ENCODE measurements at places on chromosomes 13 and 19.

- no peak for DNase-seq
Observed at GRCh38 chr13:33526718-33527117, 241.2 kb upstream of the STARD13 start.

DNA sequence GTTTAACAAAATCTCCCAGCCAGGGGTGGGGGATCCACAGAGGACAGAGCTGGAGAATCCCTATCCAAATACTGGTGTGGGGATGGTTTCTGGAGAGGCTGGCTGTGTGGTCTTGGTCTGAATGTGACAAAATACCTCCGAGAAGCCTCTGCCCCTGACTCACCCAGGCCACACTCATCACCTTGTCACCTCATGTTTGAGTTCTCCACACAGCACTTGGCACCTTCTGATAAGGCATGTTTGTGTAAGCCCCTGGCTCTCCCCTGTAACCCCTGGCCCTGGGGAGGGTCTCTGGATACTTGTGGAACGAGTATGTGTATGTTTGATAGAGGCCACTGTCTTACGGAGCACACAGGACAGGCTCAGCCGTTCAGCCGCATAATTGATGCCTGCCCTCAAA is 14.7 kb downstream of the TECR start:
- no peak for DNase-seq

DNA sequence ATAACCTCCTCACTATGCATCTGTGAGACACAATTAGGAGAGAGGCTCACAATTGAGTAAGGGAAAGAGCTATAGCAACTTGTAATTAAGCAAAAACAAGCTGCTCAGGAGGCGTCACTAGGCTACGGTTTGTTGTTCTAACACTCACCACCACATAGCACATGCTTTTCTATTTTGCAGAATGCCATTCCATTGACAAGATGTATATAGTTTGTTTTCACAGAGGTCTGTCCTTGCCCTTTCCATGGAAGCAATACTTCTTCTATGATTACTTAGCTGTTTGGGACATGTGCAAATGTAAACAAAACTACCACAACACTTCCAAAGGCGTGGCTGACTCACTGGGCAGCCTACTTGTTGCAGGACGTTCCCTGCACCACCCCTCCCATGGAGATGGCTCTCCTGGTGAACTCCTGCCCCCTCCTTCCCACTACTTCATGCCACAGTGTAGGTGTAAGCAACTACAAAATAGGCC is 33.9 kb upstream of the FAM216B start:
- no peak for DNase-seq

GRCh38 chr19:639253-640160 is at the start of gene FGF22:
Gene FGF22 (plus strand): TSS chr19:639879. CDS start chr19:639926, 47 bp downstream.
- peak; percentile 81 for DNase-seq

- DNase-seq = no peak
Observed at GRCh38 chr13:21673789-21674489, 3.1 kb downstream of the FGF9 start.

- DNase-seq = no peak
Observed at GRCh38 chr19:35460608-35461007, 12.6 kb downstream of the FFAR2 start.

- DNase-seq = no peak
Observed at GRCh38 chr19:22616659-22617058, 17.5 kb upstream of the ZNF492 start.

GRCh38 chr19:51301266-51301665 is 10.2 kb upstream of the IGLON5 start:
- DNase-seq = no peak

DNA sequence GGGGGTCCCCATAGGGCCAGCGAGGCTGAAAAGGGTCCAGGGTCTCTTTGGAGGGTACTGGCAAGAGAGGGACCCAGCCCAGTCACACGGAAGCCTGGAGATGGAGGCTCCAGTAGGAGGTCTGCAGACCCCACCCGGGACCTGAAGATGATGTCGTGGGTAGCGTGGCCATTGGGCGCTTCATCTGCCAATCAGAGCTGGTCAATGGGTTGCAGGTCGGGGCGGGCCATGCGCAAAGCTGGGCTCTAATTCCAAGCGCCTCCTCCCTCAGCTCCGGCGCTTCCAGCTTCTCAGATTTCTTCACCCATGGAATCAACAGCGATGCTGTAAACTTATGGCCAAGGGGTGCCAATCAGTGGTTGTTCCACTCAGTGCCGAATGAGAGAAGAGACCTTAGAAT is 10.9 kb downstream of the SIGLEC12 start:
- no peak for DNase-seq

- no peak for DNase-seq
Observed at GRCh38 chr19:843180-843835, 2.5 kb downstream of the PRTN3 start.

DNA sequence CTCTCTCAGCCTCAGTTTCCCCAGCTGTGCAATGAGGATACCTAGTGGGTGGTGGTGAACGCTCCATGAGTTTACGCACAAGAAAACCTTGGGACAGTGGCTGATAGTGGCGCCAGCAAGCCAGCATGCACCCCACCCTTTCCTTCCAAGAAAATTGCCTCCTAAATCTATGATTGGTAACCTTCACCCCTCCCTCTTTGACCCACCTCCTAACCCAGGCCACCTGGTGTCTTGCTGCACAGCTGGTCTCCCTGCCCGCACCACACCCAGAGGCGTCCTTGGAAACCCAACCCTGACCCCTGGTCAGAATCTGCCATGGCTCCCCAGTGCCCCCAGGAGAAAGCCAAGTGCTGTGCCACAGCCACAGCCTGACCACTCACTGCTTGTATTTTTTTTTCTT is 22.8 kb upstream of the BCL3 start:
- DNase-seq = no peak

DNA sequence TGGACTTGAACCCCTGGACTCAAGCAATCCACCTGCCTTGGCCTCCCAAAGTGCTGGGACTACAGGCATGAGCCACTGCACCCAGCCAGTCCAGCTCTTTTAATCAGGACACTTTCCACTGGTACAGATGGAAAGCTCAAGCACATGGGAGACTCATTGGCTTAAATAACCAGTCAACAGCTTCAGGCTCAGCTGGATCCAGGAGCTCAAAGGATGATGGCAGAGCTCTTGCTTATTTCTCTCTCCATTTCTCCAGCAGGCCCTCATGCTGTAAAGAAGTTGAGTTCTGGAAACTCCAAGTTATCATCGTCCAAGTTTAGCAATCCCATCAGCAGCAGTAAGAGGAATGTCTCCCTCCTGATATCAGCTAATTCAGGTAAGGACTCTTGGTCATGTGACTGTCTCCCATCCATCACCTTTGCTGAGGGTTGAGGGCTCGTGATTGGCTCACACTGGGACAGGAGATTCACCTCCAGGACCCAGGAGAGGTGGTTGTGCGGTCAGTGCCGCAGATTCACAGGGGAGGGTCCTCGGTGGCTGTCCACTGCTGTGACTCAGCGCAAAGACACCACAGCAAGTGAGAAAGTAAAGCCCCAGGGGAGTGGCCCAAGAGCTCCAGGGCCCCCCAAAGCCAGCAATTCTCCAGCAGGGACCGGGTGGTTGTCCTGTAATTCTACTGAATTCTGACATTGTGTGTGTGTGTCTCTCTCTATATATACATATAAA is 5.1 kb downstream of the CCL25 start:
- DNase-seq = no peak

- no peak for DNase-seq
Observed at GRCh38 chr13:90740099-90740498, 607.4 kb upstream of the MIR17HG start.

DNA sequence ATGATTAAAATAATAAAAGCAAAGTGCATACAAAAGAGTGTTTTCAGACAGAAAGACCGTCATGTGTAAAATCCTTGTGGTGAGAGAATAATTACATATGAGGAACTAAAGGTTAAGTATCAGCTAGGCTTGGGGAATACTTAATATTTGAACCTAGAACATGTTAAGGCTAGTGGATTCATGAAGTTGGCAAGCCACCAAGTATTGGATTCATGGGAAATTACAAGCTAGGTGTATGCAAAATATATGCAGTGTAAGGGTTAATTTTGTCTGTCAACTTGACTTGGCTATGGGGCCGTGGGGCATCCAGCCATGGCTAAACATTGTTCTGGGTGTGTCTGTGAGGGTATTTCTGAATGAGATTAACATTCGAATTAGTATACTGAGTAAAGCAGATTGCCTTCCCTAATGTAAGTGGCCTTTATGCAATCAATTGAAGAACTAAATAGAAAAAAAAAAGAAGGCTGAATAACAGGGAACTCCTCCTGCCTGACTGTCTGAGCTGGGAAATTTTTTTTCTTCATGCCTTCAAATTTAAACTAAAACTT is 533.5 kb upstream of the KLF12 start:
- DNase-seq = no peak

DNA sequence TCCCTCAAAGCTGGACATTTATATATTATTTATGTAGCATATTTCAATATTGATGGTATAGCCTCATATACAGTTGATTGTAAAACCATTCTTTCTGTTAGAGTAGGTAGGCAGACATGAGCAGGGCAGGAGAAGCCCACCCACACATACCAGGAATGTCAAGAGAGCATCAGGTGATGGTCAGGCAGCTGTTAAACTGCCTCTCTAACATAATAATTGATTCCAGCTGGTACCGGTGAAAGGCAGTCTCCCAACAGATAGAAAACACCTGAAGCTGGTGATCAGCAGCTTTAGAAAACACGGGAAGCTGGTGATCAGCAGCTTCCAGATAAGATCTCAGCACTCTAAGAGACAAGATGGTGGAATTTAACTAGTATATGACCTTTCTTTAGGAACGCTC is 132.9 kb downstream of the SLITRK6 start:
- no peak for DNase-seq

- no peak for DNase-seq
Observed at GRCh38 chr13:112831801-112832200, 137.2 kb upstream of the MCF2L start.

GRCh38 chr19:8005534-8006256 is at the start of gene ELAVL1:
Gene ELAVL1 (minus strand): TSS chr19:8005641. CDS start chr19:7991815, 13,826 bp downstream.
- peak; percentile 88 for DNase-seq

DNA sequence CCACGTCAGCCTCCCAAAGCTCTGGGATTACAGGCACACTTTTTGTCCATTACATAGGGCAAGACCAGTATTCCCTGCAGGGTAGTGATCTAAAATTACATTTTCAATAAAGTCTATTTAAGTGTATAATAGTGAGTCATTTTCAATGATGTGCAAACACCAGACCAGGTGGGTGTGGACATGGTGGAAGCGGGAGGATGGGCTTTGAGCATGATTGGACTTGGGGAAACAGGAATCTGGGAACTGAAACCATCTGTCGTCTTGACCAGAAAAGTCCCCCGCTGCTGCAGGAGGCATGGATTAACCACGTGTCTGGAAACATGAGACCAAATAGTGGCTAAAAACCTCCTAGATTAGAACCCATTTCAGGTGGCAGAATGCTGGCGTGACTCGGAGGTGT is 4.9 kb downstream of the FXYD3 start:
- no peak for DNase-seq

- DNase-seq = peak; percentile 97
Observed at GRCh38 chr13:109700176-109700575, 86.2 kb downstream of the IRS2 start.

DNA sequence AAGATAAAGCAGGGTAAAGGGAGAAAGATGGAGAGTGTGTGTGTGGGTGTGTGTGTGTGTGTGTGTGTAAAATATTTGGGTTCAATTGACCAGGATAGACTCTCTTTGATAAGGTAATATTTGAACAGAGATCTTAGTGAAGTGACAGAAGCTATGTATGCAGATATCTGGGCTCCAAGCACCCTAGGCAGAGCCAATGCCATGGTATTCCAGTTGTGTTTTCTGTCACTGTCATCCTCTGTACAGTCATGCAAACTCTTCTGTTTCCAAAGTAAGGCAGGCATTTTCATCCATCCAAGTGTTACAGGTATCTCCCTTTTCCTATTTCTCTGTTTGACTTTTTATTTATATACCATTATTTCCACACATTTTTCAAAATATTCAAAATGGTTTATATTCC is 13.5 kb downstream of the DGKH start:
- no peak for DNase-seq

DNA sequence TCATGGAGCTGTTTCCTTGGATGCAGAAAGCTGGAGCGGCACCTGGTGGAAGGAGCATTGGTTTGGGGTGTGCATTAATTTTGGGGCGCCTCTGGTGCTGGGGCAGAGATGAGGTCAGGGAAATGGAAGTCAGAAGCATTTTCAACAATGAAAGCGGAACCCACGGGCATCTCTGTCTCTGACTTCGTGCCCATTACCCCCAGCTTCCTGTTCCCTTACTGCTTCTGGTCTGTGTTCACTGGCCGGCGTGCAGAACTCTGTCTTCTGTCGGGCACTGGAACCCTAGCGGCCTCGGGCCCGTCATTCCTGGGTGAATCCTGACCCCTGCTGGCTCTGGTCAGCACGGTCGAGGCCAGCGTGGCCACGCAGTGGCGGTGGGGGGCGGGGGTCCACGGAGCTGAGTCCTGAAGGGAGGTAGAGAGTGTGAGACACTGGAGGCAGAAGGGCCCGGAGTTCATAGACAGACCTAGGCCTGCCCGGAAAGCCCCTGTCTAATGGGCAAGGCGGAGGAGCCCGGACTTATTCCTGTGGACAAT is 7.9 kb upstream of the LINGO3 start:
- peak; percentile 58 for DNase-seq

GRCh38 chr19:30340771-30341561 is 31.2 kb upstream of the ZNF536 start:
- no peak for DNase-seq

- DNase-seq = no peak
Observed at GRCh38 chr13:34815526-34815925, 126.5 kb upstream of the NBEA start.

- DNase-seq = no peak
Observed at GRCh38 chr13:59374691-59375090, 789.0 kb downstream of the DIAPH3 start.

- no peak for DNase-seq
Observed at GRCh38 chr13:59266478-59267063, 897.2 kb downstream of the DIAPH3 start.

DNA sequence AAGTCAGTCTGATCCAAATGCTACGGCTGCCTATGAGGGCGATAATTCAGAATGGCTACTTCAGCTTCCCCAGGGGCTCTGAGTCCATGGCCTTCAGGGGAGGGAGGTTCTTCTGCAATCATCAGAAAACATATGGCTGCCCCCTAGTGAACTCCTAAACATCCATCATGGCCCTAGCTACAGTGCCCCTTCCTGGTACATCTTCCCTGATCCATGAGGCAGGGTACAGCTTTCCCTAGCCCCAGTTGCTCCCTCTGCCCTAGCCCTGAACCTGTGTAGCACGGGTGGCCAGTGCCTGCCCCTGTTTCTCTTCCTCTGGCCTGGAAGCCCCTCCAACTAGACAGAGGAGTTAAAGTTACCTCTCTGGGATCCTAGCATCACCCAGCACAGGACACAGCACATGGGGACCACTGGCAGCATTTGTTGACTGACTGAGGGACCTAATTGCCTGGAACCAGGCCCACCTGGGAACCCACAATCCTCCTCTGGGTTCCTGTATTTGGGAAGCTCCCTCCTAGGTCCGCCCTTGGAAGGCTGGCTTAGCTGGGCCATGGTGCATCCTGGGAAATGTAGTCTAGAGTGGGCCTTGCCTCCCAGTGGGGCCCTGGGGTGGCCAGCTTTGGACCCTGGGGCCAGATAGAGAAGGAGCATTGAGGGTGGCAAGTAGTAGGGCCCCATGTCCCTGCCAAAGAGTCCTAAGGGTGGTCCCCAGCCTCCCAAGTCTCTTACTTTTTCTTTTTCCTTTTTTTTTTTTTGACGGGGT is 17.7 kb upstream of the SEMA6B start:
- DNase-seq = no peak

GRCh38 chr19:48254529-48254970 is 1.2 kb downstream of the CARD8 start:
- no peak for DNase-seq
